ENCODE measurements at places on chromosomes 5 and 9.

DNA sequence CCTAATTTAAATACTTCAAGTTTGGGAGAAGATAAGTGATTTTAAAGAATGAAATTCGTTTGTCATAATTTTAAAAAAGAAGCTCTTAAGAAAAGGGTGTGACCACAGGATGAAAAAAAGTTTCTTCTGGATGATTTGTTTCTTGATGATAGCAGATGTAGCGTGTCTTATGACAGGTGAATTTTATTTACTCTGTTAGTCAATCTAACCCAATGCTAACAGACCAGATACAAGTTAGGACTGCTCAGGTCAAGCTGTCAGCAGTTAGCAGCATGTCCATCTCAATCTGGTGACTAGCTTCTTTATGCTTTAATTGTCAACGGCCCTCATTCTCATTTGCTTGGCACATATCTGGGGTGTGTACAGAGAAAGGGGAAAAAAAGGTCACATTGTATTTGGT lies 456.0 kb downstream of the BNC2 start:
- no peak for DNase-seq

- DNase-seq: no peak
Measured at GRCh38 chr9:91159664-91160121, 202.0 kb downstream of the AUH start.

DNA sequence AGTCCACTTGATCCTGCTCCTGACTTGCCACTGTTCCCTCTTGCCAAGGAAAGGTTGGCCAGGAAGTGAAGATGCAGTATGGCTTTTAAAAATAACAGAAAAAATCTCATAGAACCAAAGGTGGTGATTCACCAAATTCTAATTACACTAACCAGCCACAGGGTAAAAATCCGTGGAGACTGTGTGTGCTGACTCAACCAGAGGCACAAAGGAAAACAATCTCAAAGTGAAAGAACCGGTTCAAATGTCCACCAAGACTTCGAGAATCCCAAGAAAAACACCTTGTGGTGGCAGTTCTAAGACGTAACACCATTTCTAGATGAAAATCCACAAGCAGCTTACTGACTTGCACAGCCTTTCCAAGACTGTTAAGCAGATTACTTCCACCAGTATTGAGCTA lies 279.1 kb downstream of the TLE1 start:
- DNase-seq: peak; percentile 8

- DNase-seq: no peak
Measured at GRCh38 chr9:124844291-124844690, 9.0 kb upstream of the WDR38 start.

DNA sequence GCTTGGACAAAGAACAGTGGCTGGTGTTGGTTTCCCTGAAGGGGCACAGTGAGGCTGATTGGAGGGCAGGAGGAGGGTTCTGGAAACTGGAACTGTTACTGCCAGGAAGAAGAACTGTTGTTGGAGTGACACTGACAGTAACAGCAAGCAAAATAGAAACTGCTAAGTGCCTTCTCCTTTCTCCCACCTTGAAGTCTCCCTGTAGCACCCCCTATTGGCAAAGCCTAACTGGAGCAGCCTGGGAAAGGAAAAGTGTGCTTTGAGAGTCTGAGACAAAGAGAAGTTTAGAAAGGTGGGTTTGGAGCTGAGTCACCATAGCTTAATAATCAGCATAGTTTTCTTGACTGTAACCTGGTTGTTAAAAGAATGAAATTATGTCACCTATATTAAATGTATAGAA lies 2.5 kb upstream of the TMEM174 start:
- peak; percentile 0 for DNase-seq

DNA sequence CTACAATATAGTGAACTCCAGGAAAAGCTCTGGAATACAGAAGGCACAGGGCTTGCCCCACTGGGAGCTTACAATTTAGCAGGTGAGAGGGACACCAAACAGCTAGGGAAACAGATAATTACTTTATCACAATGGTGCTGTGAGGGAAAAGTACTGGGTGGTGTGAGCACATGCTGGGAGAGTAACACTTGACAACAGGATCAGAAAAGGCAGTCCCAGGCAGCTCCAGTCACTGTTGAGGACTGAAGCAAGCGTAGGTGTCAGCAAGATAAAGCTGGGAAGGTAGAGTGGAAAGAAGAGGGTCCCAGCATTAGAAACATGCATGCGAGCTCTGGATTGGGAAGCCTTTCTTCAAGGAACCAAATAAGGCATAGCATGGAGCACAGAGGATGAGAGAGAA lies 296.0 kb downstream of the ATPSCKMT start:
- DNase-seq: no peak

- DNase-seq: no peak
Measured at GRCh38 chr9:75019022-75019421, 9.1 kb downstream of the CARNMT1 start.

GRCh38 chr5:173752653-173753052 lies 135.5 kb upstream of the CPEB4 start:
- DNase-seq: no peak

- DNase-seq: no peak
Measured at GRCh38 chr5:17831279-17831678, 197.0 kb downstream of the TAF11L14 start.

DNA sequence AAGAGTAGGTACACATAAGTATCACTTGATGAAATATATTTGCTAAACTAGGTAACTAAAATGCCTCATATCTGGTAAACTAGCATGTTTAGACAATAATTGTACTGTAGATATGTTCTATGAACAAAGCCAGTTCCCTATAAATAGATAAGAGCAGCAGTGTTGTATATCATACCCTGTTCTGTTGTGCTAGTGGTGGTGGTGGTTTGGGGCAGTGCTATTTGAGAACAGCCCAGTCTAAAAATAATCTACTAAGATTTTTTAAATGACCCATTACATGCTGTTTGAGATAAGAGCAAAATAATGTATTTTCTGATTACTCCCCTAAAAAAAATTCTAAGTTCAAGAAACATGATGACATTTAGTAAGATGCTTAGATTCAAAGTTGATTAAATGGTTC lies 829.2 kb upstream of the DMAC1 start:
- no peak for DNase-seq

- no peak for DNase-seq
Measured at GRCh38 chr9:132813115-132813771, 64.8 kb downstream of the AK8 start.

- DNase-seq: no peak
Measured at GRCh38 chr5:36447776-36448175, 146.1 kb upstream of the RANBP3L start.

DNA sequence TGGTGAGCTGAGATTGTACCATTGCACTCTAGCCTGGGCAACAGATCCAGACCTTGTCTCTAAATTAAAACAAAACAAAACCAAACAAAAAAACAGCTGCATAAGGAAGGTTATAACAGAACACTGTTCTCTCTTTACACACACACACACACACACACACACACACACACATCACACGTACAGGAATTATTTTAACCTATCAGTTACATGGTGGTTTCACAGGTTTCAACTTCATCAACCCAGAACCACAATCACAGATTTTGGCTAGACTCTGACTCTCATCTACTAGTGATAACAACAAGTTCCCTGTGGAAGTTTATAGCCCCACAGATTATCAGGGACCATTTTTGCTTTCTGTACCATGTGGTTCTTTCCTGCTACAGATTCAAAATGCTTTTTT lies 60.2 kb downstream of the RPS23 start:
- no peak for DNase-seq

DNA sequence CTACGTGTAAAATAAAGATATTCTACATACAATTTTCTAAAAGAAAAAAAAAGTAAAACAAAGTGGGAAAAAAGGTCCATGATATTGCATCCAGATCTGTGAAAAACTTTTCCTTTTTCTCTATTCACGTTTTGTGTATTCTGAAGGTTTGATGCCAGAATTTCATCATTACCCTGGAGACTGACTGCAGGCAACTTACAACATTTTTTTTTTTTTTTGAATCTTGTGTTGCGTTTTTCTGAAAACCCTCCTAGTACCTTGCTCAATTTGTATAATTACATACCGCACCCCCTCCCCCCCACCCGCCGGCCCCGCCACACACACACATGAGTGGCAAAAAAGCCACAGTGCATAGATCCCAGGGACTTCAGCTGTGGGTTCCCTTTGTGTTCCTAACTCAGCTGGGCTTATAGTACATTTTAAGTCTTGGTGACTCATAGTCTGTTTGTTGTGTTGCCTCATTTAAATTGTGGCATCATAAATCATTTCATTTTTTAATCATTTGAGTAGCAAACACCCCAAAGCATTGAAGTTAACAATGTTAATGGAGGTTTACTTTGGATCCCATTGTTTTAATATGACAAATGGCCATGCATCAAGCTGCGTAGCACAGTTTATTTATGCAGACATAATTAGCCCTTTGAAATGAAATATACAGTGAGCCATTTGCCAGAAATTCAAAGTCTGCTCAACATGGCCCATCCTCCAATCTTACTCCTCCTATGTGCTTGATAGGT lies 36.0 kb downstream of the PRDM6 start:
- DNase-seq: no peak

- no peak for DNase-seq
Measured at GRCh38 chr9:137220317-137221094, 1.5 kb downstream of the RNF208 start.

DNA sequence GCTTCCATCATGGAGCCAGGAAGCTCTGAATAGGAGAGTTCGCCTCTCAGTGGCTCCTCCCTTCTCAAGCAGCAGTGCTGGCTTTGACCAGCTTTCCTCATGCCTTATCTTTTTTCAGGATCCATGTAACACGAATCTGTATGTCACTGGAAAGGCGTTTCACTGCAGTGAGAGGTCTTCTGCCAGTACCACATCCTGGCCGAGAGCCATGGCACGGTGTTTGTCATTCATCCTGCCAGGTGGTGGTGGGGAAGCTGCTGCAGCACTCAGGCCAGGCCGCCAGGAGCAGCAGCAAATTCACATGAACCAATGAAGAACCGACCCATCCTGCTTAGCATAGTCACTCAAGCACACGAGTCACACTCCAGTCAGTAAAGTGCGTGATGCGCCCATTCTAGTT lies 179.0 kb downstream of the FANCC start:
- no peak for DNase-seq

- DNase-seq: no peak
Measured at GRCh38 chr5:83096660-83097339, 19.5 kb downstream of the XRCC4 start.

DNA sequence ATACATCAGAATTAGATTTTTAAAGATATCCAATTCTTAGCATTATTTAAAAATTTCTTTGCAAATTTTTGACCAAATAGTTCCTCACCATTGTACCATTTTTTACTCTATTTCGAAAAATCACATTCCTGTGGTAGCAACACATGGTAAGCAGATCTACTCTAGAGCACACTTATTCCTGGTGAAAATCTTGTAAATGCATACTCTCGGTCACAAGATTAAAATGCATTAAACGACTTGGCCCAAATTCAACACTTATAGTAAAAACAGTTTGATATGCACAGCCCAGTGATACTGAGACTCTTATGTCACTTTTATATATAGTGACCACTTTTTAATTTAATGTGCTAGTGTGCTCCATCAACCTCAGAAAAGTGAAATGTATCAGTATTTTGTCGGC lies 208.8 kb upstream of the TARS1 start:
- DNase-seq: no peak

DNA sequence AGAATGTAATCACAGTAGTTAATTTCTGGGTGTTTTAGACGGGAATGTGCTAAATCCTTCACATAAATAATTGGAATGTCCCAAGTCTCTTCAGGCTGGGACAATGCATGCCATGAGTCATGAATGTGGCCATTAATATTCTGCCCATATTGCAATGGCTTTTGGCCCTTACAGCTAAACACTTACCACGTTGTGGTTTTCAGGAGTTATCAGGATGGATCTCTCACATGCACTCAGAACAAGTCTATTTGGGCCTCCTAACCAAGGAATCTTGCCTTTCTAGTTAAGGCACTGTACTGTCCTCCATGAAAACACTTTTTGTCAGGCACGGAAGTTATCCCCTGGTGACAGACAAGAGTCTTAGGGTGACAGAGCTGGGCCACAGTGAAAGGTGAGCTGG lies 32.7 kb downstream of the PKD2L2 start:
- no peak for DNase-seq

DNA sequence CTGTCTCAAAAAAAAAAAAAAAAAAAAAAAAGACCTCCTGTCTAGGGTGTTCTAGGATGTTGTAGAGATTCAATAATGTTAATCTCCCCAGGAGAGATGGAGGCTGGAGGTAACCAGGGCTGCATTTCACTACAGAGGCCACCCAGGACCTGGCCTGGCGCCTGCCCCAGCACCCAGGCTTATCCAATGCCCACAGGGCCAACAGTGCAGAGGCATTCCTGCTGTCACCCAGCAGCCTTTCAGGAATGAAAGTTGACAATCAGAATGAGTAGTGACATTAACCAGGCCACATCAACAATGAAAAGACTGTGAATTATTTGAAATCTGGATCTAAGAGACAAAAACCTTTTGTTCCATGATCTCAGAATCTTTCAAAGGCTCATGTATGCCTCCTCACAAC lies 36.2 kb upstream of the GABRP start:
- DNase-seq: no peak

GRCh38 chr9:86827893-86828292 lies 119.4 kb downstream of the GAS1 start:
- no peak for DNase-seq

GRCh38 chr5:165495829-165496380 lies 1990.5 kb downstream of the MAT2B start:
- DNase-seq: no peak

- no peak for DNase-seq
Measured at GRCh38 chr5:127938746-127939145, 144.8 kb upstream of the SLC12A2 start.

- no peak for DNase-seq
Measured at GRCh38 chr9:38254151-38254550, 138.4 kb upstream of the ALDH1B1 start.

GRCh38 chr9:137666513-137666822 lies 47.7 kb downstream of the EHMT1 start:
- DNase-seq: no peak

GRCh38 chr9:116574027-116574679 lies 113.0 kb upstream of the TRIM32 start:
- no peak for DNase-seq
